Stimulated activated CD4-positive, alpha-beta T cell treated with anti-CD3 and anti-CD28 coated beads, Interleukin-12 subunit alpha, Interleukin-12 subunit beta, amount 100 ng/mL, for 24 hours (primary cell): ENCODE measurements at places on chromosomes 6 and 20.

DNA sequence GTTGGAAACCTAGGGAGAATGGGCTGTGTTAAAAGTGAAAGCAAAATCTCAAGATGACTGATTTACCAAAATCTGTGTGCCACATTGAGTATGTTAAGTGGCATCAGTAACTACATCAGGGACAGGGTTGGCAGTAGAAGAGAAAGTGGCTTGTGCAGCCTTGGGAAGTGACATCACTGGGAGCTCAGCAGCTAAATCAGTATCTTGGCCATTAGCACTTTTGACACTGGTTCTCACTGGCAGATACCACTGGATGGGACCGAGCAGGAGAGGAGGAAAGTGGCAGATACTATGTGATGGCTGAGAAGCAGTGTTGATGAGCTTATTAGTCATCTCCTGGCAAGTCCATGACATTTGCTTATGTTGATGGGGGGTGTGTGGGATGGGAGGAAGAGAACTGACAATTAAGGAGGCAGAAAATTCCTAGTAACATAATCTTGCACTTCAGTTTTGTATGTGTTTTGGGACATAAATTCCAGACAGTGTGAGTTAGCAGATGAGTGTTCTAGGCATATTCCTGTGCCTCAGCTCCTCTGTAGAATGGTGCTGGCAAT, 322.2 kb downstream of the SOX4 start:
- DNase-seq = no peak

- DNase-seq = no peak
Observed at GRCh38 chr6:25062070-25062811, 126.5 kb upstream of the RIPOR2 start.

DNA sequence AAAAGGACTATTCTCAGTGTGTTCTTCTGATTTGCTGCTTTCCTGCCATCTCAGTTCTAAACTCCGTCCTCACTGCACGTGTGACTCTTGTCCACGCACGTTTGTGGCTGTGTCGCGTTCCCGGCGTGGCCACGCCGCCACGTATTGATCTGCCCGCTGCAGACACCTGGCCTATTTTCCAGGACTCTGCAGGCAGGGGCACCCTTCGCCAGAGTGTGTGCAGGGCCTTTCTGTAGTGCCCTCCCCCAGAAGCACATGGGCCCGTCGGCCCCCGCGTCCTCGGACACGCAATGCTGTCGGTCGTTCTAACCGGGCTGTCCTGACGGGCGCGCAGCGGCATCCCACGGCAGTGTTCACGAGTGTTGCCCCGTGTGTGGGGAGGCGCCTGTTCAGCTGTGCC, 87.6 kb downstream of the YTHDF1 start:
- DNase-seq = no peak

- DNase-seq = no peak
Observed at GRCh38 chr20:59807909-59808728, 125.3 kb downstream of the SYCP2 start.

GRCh38 chr20:24079661-24080412, 91.3 kb upstream of the GGTLC1 start:
- DNase-seq = no peak

DNA sequence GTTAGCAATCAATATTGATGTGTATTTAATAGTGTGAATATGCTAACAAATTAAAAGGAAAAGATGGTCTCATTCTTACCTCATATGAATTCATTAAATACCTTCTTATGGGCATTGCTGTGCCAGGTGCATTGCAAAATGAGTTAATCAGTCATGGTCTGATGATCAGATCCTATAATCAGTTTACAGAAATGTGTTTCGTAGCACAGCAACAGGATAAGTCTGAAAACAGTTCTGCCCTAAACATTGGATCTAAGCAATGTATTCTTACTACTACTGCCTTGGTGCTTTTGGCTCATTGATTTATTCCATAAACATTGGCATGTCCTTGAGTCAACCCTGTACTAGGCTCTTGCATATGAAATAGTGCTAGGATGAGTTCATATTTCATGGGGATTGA, 417.0 kb upstream of the JAG1 start:
- DNase-seq = no peak

DNA sequence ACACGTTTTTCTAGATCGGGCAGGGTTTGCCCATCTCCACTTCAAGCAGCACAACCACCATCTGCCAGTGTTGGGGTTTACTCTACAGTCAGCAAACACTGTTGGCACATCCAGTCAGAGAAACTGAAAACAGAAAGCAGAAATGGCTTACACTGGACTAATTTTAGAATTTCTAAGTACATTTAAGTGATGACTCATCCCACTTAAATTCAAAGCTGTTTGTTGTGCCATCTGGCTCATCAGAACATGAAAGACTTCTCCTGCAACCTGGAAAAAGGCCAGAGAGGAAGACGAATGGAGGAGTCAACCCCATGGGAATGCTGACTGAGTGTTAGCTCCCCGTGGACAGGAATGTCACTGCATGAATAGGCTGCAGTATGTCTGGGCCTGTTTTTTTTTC, 21.8 kb downstream of the FAM209B start:
- no peak for DNase-seq

GRCh38 chr6:20148433-20148832, 63.8 kb downstream of the MBOAT1 start:
- DNase-seq = no peak

GRCh38 chr6:144327081-144327480, 41.9 kb downstream of the UTRN start:
- no peak for DNase-seq

- no peak for DNase-seq
Observed at GRCh38 chr6:134873500-134874388, 76.2 kb downstream of the ALDH8A1 start.

- no peak for DNase-seq
Observed at GRCh38 chr6:56513631-56514030, 129.1 kb downstream of the DST start.

DNA sequence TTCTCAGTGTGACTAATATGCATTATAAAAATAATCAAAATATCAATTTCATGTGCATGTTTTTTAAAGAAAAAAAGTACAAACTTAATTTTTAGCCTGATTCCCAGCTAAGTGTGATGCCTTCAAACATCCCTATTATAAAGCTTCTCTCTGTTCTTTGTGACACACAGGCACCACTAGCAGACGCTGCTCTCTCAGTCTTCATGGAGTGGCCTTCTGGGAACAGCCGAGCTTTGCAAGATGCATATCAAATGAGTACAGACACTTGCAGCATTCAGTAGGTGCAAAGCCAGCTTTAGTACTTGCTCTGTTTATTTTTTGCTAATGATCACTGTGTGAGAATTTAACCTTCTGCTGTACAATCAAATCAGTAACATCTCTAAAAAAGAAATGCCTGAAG, 340.0 kb downstream of the ADGRB3 start:
- DNase-seq = no peak

GRCh38 chr6:26064619-26065257, 22.5 kb upstream of the HFE start:
- DNase-seq = no peak

- no peak for DNase-seq
Observed at GRCh38 chr6:155170519-155170918, 93.3 kb upstream of the CLDN20 start.

DNA sequence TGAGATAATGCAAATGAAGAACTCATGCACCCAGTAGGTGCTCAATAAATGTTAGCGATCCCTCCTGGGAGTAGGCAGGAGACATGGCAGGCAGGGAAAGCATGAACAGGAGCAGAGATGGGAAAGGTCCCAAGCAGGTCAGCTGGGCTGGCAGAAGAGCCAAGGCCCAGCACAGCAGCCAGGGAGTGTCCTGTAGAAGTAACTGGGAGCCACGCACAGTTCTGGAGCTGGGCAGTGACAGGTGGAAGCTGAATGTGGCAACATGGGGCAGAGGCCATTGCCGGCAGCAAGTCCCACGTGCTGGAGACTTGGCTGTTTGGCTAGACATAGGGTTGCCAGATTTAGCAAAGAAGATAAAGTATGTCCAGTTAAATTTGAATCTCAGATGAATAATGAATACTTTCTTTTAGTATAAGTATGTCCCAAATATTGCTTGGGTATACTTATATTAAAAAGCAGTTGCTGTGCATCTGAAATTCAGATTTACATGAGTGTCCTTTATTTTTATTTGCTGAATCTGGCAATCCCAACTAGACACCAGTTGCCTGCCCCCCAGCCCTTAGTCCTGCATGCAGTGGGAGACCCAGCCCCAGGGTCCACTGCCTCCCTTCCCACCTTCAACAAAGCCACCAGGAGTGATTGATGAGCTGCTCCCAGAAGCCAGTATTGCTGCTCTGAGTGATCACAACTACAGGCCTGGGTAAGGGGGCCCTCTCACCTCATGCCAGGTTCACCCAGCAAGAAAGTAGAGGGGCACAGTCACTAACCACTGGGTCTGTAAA, 3.7 kb upstream of the LPIN3 start:
- no peak for DNase-seq

GRCh38 chr6:45424451-45424861, 46.7 kb upstream of the SUPT3H start:
- DNase-seq = peak; percentile 35

DNA sequence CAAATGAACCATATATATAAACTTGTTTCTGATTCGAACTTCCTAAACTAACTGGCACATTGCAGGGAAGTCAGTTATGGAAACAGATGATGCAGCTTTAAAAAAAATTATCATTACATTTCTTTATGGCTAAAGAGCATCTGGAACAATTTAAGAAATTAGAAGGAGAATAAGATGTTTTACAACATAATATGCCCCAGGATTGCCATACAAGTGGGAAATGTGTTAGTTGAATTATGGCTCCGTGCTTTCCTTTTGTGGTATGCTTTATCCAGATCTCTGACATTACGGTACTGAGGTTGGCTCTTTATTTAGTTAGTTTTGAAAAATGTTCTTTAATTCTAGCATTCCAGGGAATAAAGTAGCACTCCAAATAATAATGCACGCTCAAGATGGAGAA, 343.0 kb upstream of the ZFP64 start:
- no peak for DNase-seq

DNA sequence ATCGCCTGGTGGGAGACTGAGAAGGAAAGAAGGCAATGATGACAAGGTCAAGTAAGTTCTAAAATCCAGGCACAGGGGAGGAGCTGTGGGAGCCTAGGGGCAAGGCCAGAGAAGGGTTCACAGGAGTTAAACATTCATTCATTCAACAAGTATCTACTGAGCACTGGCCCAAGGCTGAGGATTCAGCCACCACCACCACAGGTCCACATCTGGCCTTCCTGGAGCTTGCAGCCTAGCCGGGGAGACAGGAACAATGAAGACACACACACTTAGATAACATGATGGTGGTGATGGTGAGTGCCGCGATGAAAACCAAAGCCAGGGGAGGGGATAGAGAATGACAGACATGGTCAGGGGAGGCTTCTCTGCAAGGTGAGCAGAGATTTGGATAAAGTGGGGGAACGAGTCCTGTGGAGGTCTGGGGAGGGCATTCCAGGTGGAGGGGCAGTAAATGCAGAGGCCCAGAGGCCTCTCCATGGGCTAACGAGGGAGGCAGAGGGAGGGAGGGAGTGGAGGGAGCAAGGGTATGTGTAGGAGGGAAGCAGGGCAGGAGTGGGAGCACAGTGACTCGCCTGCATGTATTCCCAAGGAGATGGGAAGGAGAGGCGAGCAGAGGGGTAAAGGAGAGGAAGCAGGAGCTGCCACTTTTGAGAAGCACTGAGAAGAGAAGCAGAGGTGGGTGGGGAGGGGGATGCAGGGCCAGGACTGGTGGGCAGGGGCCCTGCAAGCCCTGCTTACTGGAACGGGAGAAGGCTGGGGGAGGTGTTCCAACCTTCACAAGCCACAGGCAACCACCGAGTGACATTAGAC, 10.5 kb upstream of the RSPO4 start:
- no peak for DNase-seq

DNA sequence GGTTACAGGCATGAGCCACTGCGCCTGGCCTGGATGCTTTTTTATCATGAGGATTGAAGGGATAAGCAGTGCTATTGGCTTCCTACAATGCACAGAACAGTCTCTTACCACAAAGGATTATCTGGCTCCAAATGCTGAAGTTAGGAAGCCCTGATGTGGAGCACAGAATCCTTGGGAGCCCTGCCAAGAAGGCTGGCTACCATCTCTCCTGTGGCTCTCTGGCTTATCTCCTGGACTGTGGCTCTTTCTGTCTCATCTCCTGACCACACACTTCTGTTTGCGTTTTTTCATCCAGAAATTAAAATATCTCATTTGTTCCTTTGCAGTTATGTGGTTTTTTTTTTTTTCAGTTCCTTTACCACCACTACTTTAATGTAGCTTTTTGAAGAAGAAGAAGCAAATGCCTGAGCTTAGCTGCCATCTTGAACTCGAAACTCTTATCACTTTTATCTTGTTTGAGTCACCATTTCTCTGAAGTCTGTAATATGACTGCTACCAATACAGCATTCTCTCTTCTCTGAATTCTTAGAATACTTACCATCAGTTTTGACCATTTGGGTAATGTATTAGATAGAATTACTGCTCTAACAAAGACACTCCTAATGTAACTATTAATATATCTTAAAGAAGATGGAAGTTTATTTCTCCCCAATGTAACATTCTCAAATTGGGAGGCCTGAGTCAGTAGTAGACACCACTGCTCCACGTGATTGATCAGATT, 1044.7 kb downstream of the KIF16B start:
- DNase-seq = no peak

DNA sequence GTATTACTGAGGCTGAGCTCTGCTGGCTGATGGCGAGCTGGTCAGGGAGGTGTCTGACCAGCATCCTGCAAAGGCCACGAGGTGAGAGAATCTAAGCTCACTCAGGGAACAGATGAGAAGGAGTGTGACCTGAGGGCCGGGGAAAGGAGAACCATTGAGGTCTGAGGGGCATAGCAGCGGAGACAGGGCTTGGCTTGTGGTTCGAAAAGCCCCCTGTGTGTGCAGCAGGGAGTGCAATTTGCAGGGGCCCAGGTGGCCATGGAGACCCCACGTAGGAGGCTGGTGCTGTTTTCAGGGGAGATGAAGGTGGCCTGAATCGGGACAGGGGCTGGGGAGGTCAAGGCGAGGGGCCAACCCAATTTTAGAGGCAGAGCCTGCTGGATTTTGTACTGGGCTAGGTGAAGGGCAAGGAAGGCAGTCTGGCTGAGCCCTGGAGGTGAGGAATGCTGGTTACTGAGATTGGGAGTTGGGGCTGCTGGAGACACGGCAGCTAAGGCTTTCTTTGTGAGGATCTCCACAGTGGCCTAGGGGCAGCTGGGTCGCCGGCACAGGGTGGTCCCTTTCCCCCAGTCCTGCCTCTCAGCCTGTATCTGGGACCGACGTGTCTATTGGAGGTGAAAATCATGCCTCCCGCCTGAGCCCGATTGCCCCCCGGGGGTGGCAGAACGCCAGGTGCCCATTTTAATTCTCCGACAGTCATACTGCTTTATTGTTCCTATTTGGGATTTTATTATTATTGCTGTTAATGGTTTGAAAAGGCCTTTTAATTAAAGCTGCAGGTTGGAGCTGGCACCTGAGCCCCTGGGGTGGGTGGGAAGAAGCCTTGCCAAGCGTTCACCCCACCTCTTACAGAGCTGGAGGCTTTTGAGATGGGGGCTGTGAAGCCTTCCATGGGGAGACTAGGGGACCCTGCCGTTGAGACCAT, 28.4 kb downstream of the DLGAP4 start:
- DNase-seq = no peak

GRCh38 chr6:15580326-15580725, 82.5 kb downstream of the DTNBP1 start:
- DNase-seq = no peak

GRCh38 chr6:129253727-129254126, 370.8 kb downstream of the LAMA2 start:
- no peak for DNase-seq
